NCI-H1694 treated with DMSO at 0.1 percent for 48 hours (cell line): ENCODE measurements at places on chromosomes 6 and 20.
A peak's percentile ranks its signal among the peaks of the same experiment; 100 is the strongest.

DNA sequence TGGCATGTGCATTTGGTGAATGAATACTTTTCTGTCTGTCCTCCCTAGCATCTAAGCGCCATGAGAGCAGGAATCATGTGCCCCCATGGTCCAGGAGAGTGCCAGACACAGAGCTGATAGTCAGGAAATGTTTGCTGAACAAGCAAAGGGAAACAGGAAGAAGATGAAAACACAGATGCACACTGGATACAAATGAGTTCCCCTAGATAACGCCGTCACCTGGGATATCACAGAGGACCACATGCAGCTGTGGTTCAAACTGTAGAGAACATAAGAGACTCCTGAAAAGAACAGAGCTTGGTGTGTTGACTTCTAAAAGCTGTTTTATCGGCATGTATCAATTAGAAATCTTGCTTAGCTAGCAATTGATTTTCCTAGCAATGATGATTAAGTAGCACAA is 293.7 kb downstream of the BTBD3 start:
- no peak for DNase-seq

DNA sequence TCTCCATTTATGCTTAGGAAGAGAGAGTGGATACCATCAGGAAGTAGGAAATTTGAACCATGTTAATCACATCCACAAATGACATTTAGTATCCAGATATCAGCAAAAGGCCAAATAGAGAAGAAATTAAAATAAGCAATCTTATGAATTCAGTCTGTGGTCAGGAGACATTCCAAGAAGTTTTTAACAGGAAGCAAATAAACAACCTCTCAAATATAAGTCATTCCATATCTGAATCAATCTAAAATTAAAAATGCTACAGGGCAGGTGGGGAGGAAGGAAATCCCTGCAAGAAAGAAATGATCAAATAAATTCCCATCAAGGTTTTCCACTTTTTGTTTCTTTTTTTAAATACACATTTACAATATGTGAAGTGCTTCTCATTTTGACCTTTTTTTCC is 520.6 kb downstream of the LMBRD1 start:
- no peak for DNase-seq

GRCh38 chr6:137917551-137918325 is 50.7 kb downstream of the TNFAIP3 start:
- DNase-seq: no peak

GRCh38 chr20:24734139-24734538 is 214.9 kb upstream of the CST7 start:
- DNase-seq: no peak

DNA sequence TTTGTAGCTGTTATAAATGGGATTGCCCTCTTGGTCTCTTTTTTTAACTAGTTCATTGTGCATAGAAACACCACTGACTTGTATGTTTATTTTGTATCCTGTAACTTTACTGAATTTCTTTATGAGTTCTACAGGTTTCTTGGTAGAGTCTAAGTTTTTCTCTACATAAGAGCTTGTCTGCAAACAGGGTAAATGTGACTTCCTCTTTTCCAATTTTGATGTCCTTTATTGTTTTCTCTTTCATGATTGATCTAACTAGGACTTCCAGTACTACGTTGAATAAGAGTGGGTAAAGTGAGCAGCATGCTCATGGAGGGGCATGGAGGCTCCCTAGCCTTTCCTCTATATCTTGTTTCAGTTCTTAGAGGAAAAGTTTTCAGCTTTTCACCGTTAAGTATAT is 3.0 kb upstream of the WFDC10A start:
- DNase-seq: no peak

GRCh38 chr6:139863964-139864363 is 489.5 kb upstream of the CITED2 start:
- DNase-seq: no peak

- DNase-seq: peak; percentile 36
Measured at GRCh38 chr6:14046476-14047068, 71.0 kb upstream of the CD83 start.

- DNase-seq: no peak
Measured at GRCh38 chr6:26197933-26198721, 110.9 kb downstream of the HFE start.

- no peak for DNase-seq
Measured at GRCh38 chr6:31525553-31525931, 3.2 kb upstream of the MCCD1 start.

DNA sequence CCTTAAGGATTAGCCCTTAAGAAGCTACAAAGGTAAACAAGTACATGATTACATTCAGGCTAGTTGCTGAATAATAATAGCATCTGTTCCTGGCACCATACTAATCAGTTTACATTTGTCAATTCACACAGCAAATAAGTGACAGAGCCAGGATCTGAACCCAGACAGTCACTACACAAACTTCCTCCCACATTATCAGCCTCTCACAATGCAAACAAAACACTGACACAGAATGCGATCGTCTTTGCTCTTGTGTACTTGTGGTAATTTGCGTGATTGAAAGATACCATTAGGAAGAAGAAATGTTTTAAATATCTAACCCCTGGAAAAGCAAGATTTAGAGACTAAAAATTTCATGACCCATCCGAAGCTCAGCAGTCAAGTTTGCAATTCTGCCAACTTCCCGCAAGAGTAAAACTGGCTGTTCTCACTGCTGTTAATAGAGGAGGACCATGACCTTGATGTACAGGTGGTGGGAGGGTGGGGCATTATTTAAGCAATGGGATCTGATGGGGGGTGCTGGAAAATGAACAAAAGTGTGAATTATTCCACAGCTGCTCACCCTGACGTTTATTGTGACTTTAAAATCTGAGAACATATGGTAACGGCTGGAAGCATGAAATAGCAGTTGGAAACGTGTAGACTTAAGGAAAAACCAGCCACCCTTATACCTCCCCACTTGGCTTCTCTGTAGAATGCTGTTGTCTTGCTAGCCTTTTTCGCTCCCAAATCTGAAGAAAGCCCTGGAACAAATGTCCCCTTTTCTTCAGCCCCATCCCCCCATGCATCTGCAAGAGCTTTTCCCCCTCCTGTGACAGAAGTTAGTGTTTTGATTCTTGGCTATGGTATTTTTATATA is 95.3 kb upstream of the ARMC2 start:
- peak; percentile 72 for DNase-seq

DNA sequence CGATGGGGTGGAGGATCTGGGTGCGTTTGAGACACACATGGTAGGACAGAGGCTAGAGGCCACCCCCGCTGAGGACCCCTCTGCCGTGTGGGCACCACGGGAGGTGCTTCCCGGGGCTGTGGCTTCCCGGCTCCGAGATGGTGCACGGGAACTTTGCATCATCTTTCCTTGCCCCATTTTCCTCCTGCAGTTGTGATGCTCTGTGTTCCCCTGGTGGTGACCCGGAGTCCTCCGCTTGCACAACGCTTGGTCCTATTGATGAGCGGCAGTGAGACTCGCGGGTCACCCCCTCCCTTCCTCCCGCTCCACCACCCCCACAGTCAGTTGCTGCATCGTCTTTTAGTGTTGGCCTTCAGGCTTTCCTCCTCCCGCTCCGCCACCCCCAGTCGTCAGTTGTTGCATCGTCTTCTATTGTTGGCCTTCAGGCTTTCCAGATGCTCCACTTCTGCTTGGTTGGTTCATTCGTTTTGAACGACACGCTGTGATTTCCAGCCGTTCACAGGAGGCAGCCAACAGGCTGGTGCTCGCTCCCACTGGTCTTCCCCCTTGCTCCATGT is 37.3 kb downstream of the PYGB start:
- DNase-seq: peak; percentile 82

GRCh38 chr6:9224539-9224938 is 789.2 kb upstream of the SLC35B3 start:
- no peak for DNase-seq

DNA sequence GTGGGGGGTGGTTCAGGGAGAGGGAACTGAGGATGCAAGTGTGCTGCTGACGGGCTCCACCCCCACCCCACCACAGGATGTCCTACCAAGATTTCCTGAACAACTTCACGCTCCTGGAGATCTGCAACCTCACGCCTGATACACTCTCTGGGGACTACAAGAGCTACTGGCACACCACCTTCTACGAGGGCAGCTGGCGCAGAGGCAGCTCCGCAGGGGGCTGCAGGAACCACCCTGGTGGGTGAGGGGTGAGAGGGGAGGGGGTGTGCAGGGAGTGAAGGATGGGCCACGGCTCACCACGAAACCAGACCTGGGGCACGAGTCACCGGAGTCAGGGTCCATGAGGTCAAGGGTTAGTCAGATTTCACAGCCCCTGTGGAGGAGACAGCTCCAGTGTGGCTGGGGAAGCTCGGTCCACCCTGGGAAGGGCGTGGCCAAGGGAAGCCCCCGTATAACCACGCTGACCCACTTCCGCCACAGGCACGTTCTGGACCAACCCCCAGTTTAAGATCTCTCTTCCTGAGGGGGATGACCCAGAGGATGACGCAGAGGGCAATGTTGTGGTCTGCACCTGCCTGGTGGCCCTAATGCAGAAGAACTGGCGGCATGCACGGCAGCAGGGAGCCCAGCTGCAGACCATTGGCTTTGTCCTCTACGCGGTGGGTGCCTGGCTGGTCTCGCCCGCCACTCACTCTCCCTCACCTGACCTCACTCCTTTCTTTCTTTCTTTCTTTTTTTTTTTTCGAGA is 18.3 kb downstream of the CAPN11 start:
- DNase-seq: no peak

DNA sequence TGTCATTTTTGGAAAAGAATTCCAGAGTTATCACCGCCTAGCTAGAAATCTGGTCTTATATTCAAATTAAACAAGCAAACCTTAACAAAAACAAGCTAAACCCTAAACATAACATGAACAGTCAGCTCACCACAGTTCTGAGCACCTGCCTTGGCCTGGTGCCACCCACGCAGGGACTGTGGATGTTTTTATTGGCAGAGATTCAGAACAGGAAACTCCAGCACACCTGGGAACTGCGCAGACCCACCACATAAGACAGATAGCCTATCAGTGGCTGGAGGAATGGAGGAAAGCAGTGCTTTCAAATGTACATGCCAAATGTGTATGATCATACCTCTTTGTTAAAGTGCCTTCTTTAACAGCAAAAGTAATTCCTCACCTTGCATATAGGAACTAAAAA is 8.9 kb downstream of the SLC16A10 start:
- DNase-seq: no peak

DNA sequence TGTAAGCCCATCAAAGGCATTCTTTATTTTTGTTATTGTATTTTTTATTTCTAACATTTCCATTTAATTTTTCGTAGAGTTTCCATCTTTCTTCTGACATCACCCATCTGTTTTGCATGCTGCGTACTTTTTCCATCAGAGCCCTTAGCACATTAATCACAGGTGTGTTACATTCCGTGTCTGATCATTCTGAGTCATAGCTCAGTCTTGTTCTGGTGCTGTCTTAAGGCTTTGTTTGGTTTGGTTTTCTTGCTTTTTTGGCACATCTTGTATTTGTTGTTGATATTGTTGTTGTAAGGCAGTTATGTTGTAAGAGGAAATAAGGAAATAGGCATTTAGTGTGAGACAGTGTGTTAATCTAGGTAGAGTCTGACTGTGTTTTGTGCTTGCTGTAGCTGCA is 214.6 kb upstream of the CDH4 start:
- no peak for DNase-seq

- DNase-seq: no peak
Measured at GRCh38 chr6:111105578-111105977, 18.3 kb downstream of the SLC16A10 start.

DNA sequence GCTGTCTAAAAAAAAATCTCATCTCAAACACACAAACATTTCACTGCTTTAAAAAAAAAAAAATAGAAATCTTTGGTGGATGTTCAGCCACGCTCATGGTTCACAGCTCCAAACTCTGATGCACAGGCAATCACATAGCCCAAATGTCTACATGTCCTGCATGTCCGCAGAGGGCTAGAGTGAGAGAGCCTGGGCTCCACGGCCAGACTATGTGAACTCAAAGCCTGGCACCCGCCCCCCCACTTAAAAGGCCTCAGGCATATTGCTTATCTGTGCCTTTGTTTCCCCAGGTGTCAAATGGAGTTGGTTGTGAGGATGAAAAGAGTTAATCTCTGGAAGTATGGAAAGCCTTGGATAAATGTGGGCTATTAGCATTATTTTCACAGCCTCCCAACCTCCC is 10.5 kb upstream of the PTGIS start:
- DNase-seq: no peak

DNA sequence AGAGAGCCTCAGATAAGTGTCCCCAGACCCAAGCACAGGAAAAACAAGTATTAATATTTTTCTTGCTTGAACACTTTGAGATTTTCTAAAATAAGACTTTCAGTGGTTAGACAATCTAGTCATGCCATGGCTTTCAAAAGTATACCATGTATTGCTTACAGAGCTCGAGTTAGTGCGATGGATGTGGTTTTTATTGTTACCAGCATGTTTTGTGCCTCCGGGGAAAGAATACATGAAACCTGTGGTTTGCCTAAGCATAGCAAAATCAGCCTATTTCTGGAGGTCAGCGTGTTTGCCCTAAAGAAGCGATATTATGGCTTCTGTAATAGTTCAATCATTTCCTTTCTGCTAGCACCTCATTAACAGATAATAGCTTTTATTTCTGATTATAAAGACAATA is 21.6 kb downstream of the RIN2 start:
- DNase-seq: no peak

DNA sequence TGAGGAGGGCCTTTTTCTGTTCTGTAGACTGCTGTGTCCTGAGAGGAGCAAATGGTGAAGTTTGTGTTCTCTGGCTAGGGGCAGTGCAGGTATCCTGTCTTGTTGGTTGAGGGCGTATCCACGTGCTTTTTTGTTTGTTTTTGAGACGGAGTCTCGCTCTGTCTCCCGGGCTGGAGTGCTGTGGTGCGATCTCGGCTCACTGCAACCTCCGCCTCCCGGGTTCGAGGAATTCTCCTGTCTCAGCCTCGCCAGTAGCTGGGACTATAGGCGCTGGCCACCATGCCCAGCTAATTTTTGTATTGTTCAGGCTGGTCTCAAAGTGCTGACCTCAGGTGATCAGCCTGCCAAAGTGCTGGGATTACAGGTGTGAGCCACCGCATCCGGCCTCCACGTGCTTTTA is 10.8 kb upstream of the PXDC1 start:
- DNase-seq: no peak

- no peak for DNase-seq
Measured at GRCh38 chr6:64553249-64553786, 917.7 kb downstream of the PHF3 start.

DNA sequence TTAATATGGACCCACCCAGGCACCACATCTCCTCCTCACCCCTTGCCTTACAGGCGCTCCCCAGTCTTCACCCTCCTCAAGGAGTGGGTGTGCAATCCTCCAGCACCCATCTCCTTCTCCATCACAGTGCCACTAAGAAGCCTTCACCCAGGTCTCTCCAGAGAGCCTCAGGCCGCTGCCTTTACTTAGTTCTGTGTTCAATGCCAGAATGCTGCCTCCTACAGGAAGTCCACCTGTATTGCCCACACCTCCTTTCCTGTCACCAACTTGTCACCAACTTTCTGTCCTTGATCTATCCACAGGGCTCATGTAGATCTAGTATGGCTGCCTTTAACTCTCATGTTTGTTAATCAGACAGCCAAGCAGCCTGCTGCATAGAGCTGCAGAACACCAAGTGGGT is 586 bp upstream of the LST1 start:
- DNase-seq: no peak

- DNase-seq: no peak
Measured at GRCh38 chr20:52731093-52731492, 241.1 kb upstream of the TSHZ2 start.

- DNase-seq: peak; percentile 91
Measured at GRCh38 chr20:20548527-20549266, 163.7 kb downstream of the RALGAPA2 start.

- DNase-seq: no peak
Measured at GRCh38 chr6:111725446-111726112, 119.9 kb upstream of the TRAF3IP2 start.
